ENCODE measurements at places on chromosomes 12 and 14.
A peak's percentile ranks its signal among the peaks of the same experiment; 100 is the strongest.

- no peak for DNase-seq
Observed at GRCh38 chr12:127267128-127267527, 999.8 kb upstream of the TMEM132C start.

- DNase-seq: no peak
Observed at GRCh38 chr14:22875003-22875747, 3.6 kb downstream of the LRP10 start.

GRCh38 chr14:65007202-65007601, 20.5 kb downstream of the FNTB start:
- no peak for DNase-seq

DNA sequence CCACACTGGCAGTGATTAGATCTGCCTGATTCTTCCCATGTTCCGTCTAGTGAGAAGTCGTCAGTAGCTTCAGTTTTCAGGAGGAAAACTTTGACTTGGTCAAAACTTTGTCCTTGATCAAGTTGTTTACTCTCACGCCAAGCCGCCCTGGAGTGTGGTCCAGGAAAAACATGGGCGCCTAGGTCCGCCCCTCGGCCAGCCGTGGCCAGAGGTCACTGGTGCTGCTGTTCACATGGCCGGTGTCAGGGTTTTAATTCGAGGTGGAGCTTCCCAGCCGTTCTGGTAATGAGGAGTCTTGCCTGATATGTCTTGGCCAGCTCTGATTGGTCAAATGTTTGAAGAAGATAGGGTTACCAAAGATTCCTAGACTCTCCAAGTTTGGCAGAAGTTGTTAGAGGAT, 71.5 kb downstream of the PPP2R5C start:
- DNase-seq: no peak

DNA sequence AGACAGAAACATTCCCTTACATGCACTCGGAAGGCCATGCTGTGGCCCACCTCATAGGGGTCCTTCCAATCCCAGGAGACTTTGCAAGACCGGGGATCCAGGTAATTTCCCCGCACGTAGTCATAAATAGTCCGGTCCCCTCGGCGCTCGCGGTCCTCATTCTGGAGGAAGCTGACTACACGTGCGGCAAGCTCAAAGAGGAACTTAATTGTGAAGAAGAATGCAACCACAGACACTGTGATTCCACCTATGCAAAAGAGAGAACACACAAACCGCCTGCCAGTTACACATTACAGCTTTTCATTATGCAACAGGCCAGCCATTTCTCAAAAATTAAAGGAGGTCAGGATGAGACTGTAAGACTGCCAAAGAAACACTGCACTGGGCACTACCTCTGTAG, 28.4 kb downstream of the AREL1 start:
- DNase-seq: no peak

GRCh38 chr14:23056956-23057756, at the start of gene CDH24:
CDH24 (minus strand) TSS chr14:23057520; CDS start chr14:23055733, 1,787 bp downstream.
- DNase-seq: peak; percentile 81

DNA sequence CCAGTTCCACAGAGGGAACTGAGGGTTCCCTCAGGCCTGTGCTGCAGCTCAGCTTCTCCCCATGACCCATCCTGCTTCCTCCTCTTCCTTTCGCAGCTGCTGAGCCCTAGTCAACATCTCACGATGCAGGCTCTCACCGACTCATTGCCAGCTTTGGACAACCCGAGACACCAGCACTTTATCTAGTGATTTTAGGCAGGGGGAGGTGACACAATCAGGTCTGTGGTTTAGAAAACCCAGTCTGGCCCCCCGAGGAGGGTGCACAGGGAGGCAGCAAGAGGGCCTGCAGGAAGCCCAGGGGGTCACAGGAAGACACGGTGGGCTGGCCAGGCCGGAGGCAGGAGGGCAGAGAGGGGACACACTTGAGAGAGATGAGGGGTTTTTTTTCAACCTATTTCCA, 35.4 kb downstream of the DIO3 start:
- DNase-seq: no peak

- DNase-seq: no peak
Observed at GRCh38 chr12:8082808-8083100, 680 bp downstream of the NECAP1 start.

- no peak for DNase-seq
Observed at GRCh38 chr14:102998393-102998792, 59.0 kb downstream of the CDC42BPB start.

GRCh38 chr12:30794591-30795409, 40.0 kb upstream of the CAPRIN2 start:
- DNase-seq: peak; percentile 60

DNA sequence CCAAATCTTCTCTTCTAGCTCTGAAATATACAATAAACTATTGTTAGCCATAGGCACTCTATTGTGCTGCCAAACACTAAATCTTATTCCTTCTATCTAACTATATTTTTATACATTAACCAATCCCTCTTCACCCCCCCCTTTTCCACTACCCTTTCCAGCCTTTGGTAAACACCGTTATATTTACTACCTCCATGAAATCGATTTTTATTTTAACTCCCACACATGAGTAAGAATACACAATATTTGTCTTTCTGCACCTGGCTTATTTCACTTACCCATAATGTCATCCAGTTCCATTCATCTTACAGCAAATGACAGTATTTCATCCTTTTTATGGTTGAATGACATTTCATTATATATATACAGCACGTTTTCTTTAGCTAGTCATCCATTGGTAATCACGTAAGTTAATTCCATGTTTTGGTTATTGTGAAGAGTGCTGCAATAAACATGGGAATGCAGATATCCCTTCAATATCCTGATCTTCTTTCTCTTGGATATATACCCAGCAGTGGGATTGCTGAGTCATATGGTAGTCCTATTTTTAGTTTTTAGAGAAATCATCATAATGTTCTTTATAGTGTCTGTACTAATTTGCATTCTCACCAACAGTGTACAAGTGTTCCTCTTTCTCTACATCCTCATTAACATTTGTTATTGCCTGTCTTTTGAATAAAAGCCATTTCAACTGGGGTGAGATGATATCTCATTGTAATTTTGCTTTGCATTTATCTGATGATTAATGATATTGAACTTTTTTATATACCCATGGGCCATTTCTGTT, 34.2 kb upstream of the PLBD1 start:
- no peak for DNase-seq

DNA sequence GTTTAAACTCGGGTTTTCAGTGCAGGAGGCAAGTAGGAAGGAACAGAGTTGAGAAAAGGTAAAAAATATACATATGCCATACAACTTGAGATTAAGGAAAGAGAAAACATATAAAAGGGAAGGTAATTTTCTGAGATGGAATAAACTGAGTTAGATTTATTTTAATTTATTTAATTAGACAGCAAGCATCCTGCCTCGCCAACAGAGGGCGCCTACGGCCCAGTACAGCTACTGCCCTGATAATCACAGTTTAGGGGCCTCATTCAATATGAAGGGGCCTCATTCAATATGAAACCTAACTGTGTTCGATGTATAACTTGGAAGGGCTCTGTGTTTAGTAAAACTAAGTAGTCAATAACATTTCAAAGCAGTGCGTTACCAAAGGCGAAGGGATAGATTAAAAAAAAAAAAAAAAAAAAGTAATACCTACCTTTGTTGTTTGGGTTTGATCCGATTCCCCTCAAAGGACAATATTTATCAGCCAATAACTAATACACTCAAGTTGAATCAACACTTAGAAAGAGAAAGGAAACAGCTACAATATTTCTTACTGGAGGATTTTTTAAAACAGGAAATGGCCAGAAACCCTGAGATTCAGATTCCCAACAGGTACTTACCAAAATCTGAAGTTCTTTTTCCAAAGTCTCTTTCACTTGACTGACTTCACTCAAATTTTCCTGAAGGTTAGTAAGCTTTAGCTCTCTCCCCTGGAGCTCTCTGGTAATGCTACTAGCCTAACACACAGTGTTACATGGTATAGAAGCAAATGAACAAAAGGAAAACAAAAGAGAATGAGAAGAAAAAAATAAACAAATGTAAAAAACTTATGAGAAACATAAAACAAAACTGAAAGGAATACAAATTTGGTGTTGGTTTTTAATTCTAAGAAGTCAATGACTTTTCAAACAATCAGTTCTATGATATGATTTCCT, 70.0 kb upstream of the VPS33A start:
- DNase-seq: peak; percentile 70

DNA sequence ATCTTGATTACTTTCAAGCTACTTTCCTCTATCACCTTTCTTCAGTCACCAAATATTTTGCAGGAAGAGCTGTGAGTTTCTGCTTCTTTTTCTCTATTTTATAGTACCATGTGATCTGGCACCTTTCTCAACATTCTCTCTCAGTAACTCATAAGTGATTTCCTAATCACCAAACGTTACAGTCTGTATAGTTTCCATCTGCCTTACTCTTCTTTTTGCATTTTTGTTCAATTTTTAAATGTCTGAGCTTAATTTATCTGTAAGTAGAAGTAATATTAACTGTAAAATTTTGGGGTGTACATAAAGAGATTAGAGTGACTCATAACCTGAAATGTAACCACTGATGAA, 422.1 kb upstream of the SYT1 start:
- no peak for DNase-seq

GRCh38 chr14:54629635-54630360, 62.9 kb downstream of the SAMD4A start:
- no peak for DNase-seq

GRCh38 chr14:72892879-72893635, 844 bp downstream of the DPF3 start:
- DNase-seq: peak; percentile 66

- DNase-seq: no peak
Observed at GRCh38 chr14:22375321-22375930, 213.6 kb downstream of the DAD1 start.

- DNase-seq: no peak
Observed at GRCh38 chr14:105026033-105026785, 5.3 kb upstream of the CDCA4 start.

GRCh38 chr12:50739611-50740010, 24.3 kb upstream of the ATF1 start:
- DNase-seq: peak; percentile 46

GRCh38 chr14:68786491-68787091, 6.3 kb downstream of the ZFP36L1 start:
- no peak for DNase-seq

- no peak for DNase-seq
Observed at GRCh38 chr12:32824596-32824995, 68.9 kb upstream of the YARS2 start.

- no peak for DNase-seq
Observed at GRCh38 chr12:65540140-65540539, 261.7 kb downstream of the MSRB3 start.

DNA sequence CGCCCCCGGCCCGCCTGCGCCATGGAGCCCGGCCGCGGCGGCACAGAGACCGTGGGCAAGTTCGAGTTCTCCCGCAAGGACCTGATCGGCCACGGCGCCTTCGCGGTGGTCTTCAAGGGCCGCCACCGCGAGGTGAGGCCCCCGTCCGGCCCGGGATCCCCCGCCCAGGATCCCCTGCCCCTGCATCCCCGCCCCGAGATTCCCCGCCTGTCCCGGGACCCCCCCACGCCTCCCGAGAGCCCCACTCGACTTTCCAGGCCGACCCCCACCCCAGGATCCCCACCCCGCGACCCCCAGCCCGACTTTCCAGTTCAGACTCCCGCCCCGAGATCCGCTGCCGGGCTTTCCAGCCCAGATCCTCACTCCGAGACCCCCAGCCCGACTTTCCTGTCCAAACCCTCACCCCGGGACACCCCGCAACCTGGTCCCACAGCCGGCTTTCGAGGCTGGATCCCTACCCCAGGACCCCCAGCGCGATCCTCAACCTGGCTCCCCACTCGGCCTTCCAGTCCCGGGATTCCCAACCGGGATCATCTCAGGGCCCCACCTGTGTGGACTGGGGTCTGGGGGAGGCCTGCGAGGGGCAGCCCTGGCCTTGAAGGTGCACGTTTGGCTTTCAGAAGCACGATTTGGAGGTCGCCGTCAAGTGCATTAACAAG, 688 bp downstream of the ULK1 start:
- no peak for DNase-seq

DNA sequence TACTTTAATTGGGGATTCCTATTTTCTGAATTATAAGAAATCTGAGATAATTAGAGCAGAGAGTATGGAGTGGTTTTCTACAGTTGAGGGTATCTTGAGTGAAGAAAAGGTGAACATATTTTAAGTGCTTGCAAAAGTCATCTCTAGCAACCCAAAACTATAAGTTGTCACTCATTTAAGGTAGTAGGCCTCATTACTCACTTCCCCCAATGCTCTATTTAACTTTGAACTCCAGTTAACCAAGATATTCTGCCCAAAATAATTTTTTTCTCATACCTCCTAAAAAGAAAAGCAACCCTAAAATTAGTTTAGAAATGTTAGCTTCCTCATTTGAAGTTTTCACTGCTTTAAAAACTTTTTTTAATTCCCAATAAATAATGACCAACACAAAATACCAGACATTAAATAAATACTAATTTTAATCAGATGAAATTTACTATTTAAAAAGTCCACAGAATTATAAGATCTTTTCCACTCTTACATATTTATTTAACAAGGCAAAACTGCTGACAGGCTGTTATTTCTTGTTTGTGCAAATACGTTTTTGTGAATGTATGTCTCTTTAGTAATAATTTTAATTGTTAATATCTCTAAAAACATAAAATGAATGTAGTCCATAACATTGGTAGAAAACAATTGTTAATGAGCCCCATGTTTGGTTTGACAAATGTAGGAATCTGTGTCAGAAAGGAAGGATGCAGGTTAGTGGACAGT, 47.8 kb downstream of the VRK1 start:
- no peak for DNase-seq

- peak; percentile 97 for DNase-seq
Observed at GRCh38 chr12:569803-570434, 93.3 kb downstream of the NINJ2 start.

- DNase-seq: no peak
Observed at GRCh38 chr12:112096070-112096469, 12.5 kb downstream of the NAA25 start.

- no peak for DNase-seq
Observed at GRCh38 chr14:61620130-61620946, 75.0 kb upstream of the HIF1A start.

GRCh38 chr12:117874842-117875434, 93.9 kb downstream of the KSR2 start:
- peak; percentile 89 for DNase-seq

DNA sequence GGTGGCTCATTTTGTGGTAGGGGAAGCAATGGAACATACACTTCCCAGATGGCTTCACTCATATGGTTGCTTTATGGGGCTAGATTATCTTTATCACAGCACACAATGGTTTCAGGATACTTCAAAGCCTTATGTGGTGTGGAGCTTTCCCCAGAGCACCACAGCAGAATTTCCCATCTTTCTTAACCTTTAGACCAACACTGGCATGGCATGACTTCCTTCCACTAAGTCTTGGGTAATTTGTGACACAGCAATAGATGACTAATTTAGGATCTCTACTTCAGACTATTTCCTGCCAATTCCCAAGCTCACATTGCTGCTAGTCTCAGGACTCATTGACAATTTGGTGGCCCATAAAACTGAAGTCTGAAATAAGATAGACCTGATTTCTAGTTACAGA, 36.9 kb upstream of the DCN start:
- DNase-seq: no peak

GRCh38 chr12:4743046-4743445, 22.8 kb downstream of the GALNT8 start:
- no peak for DNase-seq

All from activated CD8-positive, alpha-beta memory T cell treated with anti-CD3 and anti-CD28 coated beads, Interleukin-2, amount 50 U/mL, for 48 hours (primary cell).